Stimulated activated CD8-positive, alpha-beta memory T cell treated with anti-CD3 and anti-CD28 coated beads, Interleukin-4, amount 100 ng/mL, for 4 hours (primary cell): ENCODE measurements at places on chromosomes 11 and 22.

DNA sequence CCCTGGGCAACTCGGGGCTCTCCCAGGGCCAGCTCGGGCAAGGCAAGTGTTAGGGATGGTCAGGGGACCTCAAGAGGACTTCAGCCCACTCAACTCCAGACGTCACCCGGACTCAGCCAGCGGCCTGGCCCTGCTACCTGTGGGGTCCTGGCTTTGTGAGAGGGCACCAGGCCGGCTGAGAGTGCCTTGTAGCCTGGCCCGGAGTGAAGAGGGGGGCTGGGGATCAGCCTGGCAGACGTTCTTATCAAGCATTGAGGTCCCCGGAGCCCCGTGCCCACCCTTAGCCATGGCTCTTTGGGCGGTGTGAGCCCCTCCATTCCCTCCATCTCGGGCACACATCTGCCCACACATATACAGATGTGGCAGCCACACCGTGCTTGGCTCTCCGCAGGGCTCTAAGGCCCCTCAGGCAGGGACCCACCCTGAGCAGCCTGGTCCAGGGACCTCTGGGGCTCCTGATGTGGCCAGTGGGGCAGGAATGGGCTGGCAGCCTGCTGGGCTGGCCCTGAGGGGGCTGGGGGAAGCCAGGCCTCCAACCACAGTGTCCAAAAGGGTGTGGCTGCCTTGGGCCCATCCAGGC, 15.3 kb downstream of the LSP1 start:
- no peak for DNase-seq

DNA sequence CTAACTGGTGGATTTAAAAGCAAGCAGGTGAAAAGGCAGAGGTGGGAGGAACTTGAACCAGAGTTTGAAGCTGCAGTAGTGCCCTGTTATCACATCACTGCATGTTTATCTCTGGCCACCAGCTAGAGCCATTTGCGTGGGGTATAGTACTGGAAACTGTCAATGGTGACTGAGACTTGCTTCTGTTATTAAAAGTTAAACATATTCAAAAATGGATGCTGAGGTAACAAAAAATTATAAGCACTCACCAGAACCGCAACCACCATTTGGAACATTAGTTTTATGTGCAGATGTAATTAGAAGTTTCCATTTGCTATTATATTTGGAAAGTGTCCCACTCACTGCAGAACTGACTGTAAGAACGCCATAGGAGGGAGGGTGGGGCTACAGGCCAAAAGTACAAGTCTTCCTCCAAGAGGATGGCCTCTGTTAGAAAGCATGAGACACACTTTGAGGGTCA, 1.2 kb upstream of the CD59 start:
- no peak for DNase-seq

- no peak for DNase-seq
These were observed 7.8 kb upstream of the KDM2A start for GRCh38 chr11:67111261-67111660.

DNA sequence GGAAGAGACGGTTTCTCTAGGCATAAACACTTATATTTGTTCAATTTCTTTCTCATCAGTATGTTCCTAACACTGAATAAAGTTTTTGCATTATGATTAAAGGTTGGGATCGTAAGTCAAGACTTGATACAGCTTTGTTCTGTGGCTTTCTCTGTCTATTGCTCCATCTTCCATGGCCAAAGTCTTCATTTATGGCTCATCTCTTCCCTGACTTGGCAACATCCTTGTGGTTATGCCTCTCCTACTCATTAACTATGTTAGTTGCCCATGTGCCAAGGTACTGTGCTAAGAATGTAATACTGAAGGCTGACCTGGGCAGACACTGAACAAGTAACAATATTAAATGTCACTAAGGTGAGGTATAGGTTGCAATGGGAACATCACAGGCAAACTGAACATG, 1.6 kb upstream of the ACCSL start:
- DNase-seq: no peak

GRCh38 chr11:59223611-59224010, 10.9 kb upstream of the MPEG1 start:
- no peak for DNase-seq

GRCh38 chr11:28072321-28072720, 35.6 kb downstream of the KIF18A start:
- DNase-seq: no peak

GRCh38 chr11:22441831-22442230, 103.7 kb downstream of the SLC17A6 start:
- no peak for DNase-seq

GRCh38 chr11:657691-658126, 20.6 kb downstream of the DRD4 start:
- no peak for DNase-seq

DNA sequence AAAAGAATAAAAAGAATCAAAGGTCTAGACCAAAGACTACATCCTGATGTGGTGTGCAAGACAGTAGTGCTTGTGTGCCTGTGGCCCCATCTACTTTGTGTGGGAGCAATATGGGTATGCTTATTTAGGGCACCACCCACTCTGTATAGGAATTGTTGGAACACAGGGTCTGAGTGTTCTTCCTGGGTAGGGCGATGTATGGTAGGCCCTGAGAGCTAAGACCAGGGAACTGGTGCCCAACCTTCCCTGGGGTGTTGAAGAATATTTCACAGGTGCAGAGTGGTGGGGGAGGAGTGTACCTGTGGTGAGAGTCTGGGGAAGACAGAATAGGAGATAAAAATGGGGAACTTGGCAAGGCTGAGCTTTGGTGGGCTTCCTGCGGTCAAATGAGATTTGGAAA, 41.9 kb downstream of the MICAL2 start:
- no peak for DNase-seq

GRCh38 chr22:16967453-16968217, 40.4 kb downstream of the GAB4 start:
- DNase-seq: no peak
